ENCODE measurements at places on chromosomes 12 and 14. TPM values are rescaled to one million over a fixed set of nuclear protein-coding genes. Genes with fewer than 3 reads are reported as not detected.

Gene CFAP251
- total RNA-seq: 2.9 TPM

Gene CABP1
- total RNA-seq: not detected

Gene BCL11B
- total RNA-seq: 53.8 TPM

Gene RBM19
- 27.0 TPM for total RNA-seq

Gene TMPRSS12
- not detected for total RNA-seq

Gene SMCO2
- total RNA-seq: 0.53 TPM

Gene TCL1B
- not detected for total RNA-seq

Gene APOLD1
- 14.6 TPM for total RNA-seq

Gene C3AR1
- 1.0 TPM for total RNA-seq

Gene MYF6
- not detected for total RNA-seq

Gene MGAT4C
- 0.55 TPM for total RNA-seq

Gene APOF
- total RNA-seq: not detected

Gene ARHGAP9
- 5.4 TPM for total RNA-seq

Gene GPR84
- total RNA-seq: 0.38 TPM

Gene WSCD2
- 0.13 TPM for total RNA-seq

Gene TPPP2
- not detected for total RNA-seq

Gene TTC6
- total RNA-seq: 1.4 TPM

Gene TAS2R9
- total RNA-seq: not detected

Gene SNX6
- 89.1 TPM for total RNA-seq

Gene VWF
- total RNA-seq: 91.7 TPM

Gene MYH6
- not detected for total RNA-seq

Gene MIP
- not detected for total RNA-seq

Gene REM2
- total RNA-seq: 5.4 TPM

Gene PTPN6
- total RNA-seq: 42.0 TPM

All from suprapubic skin (tissue), 4 donors.